ENCODE measurements at places on chromosomes 7 and 10.

- DNase-seq = no peak
Observed at GRCh38 chr7:7738177-7738576, 19.8 kb upstream of the RPA3 start.

- no peak for DNase-seq
Observed at GRCh38 chr7:2016021-2016631, 216.6 kb downstream of the MAD1L1 start.

- no peak for DNase-seq
Observed at GRCh38 chr10:93851169-93851568, 42.6 kb upstream of the SLC35G1 start.

GRCh38 chr7:140085447-140085846, 22.7 kb upstream of the PARP12 start:
- no peak for DNase-seq

- DNase-seq = no peak
Observed at GRCh38 chr7:84757761-84758160, 429.1 kb downstream of the SEMA3D start.

DNA sequence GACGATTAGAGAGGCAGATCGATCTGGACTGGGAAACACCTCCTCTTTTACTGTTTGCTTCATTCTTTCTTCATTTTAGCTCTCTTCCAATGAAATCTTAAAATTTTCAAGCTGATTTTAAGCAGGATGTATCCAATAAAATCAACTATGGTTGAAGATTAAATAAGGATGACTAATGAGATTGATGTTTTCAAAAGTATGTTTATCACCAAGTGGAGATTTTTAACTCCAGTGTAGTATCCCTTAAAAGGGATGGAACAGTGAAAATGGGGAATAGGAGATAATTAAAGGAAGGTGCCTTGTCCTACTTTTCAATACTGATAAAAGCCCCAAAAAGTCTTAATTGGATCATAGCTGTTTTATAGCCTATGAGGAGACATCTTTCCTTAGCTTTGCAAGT, 11.6 kb upstream of the LIPF start:
- no peak for DNase-seq

DNA sequence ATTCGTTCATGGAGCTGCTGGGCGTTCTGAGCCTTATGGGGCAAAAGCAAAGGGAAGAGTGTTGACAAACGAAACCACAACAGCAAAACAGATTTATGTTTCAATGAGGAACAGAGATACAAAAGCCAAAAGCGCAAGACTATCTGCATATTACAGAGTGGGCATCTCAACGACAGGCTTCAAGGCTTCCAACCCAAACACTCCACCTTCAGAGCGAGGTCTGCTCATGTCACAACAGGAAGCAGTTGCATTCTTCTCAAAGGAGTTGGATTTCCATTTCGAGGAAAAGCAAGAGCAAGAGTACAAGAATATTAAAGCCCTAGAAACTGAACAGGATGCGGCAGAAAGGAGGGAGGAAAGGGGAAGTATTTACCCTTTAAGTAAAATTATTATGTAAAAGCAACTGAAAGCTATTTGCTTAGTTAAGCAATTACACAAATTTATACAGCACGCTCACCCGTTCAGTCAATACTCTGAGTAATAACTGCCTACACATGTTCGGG, 189.3 kb downstream of the ELMO1 start:
- no peak for DNase-seq

- DNase-seq = no peak
Observed at GRCh38 chr10:111102359-111102837, 25.6 kb downstream of the ADRA2A start.

DNA sequence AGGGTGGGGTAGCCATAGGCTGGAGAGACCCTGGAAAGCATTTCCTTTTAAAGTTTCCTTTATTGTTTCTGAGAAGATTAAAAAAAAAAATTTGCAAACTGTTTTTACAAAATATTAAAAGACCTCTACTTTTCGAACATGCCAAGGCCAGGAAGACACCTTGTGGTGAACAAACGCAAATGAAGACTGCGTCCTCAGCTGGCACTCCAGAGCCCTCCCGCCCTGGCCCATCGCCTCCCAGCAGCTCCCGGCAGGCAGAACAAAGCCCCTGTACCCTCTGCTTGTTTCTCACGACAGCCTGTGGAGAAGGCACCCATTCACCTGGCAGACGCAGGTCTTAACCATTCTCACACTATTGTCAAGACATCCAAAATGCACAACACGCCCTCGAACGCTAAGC, 56.4 kb downstream of the ESYT2 start:
- DNase-seq = no peak

- DNase-seq = no peak
Observed at GRCh38 chr7:91600112-91600511, 280.4 kb downstream of the MTERF1 start.

GRCh38 chr7:111041577-111041976, 49.4 kb upstream of the LRRN3 start:
- no peak for DNase-seq

DNA sequence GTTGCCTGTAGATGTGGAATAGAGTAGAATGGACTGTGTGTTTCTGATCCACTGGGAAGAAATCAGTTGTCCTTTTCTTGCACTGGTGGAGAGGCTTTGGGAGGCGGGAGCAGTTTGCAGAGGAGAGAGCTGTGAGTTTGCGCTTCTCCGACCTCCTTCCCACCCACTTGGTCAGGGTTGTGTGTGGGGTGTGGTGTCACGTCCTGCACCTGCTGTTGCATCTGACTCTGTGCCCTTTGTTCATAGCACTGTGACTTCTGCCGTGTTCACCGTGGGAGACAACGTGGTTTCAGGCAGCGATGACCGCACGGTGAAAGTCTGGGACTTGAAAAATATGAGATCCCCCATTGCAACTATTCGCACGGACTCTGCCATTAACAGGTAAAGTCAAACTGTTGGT, 67.8 kb downstream of the WDR37 start:
- DNase-seq = no peak

GRCh38 chr10:44963772-44964633, 4.4 kb downstream of the RASSF4 start:
- no peak for DNase-seq

All from NCI-H1092 treated with DMSO at 0.1 percent for 48 hours (cell line).